ENCODE measurements at places on chromosomes 13 and 19.

DNA sequence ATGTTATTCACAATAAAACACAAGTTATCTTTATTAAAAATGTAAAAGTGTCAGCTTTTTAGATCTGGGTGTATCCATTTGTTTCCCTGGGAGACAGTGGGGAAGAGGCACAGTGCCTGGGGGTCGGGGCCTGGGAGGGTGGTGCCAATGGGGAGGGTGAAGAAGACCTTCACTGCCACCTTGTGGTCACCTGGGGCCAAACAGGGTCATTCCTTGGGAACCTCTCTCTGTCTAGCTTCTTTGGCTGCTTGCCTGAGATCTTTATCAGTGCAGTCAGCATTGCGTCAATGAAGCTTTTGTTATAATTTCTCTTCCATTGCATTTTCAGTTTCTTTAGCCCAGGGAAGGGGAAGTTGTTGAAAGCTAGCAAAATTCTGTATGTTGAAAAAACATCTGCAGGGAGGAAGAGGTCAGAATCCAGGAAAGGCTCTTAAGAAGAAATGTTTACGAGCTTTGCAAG, 39.1 kb downstream of the PCDH8 start:
- DNase-seq, result peak; percentile 15

GRCh38 chr13:40319699-40320579, 346.5 kb downstream of the FOXO1 start:
- no peak for DNase-seq

DNA sequence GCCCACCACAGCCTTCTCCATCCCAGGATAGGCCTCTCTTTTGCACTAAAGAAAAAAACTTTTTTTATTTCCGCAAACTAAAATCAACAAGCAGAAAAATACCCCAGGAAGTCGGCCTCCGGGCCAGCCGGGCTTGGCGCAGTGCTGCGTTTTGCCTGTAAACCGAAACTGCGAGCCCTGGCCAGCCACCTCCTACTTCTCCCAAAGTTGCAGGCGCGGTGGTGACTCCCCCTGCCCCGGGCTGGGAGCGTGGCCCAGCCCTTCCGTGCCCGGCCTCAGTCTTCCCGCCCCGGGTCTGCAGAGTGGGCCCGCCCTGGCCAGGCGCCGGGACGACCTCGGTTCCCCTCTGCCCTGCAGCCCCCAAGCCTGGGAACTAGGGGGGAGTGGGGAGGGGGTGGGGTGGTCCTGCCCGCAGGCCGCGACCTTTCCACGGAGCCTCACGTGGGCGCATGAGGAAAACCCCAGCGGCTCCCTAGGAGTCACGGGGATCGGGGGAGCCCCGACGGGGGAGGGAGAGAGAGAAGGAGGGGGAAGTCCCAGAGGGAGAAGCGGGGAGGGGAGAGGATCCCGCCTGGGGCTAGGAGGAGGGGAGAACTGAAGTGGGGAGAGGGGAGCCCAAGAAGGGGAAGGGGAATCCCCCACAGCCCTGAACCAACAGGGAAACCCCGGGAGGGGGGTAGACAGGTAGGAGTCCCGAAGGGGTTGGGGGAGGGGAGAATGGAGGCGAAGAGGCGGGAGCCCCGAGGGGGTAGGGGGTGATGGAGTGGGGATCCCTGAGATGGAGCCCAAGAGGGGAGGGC, 3.0 kb downstream of the GADD45B start:
- no peak for DNase-seq

GRCh38 chr13:31949486-31949885, 82.1 kb upstream of the FRY start:
- DNase-seq, result no peak

- peak; percentile 78 for DNase-seq
Observed at GRCh38 chr13:20359335-20359734, 127.2 kb upstream of the GJB6 start.

DNA sequence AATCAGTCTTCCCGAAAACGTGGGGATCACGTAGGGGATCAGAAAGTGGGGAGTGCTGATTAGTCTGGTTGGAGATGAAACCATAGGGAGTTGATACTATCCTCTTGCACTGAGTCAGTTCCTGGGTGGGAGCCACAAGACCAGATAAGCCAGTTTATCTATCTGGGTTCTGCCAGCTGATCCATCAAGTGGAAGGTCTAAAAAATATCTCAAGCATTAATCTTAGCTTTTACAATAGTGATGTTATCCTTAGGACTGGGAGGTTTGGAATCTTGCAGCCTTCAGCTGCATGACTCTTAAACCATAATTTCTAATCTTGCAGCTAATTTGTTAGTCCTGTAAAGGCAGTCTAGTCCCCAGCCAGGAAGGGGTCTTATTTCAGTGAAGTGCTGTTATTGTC, 2474.2 kb downstream of the PCDH9 start:
- no peak for DNase-seq

- DNase-seq, result no peak
Observed at GRCh38 chr13:44506719-44507118, 69.4 kb downstream of the TSC22D1 start.

- DNase-seq, result no peak
Observed at GRCh38 chr19:33669376-33669775, 47.6 kb downstream of the CHST8 start.

GRCh38 chr13:39942552-39943273, 287.3 kb downstream of the COG6 start:
- DNase-seq, result peak; percentile 65

DNA sequence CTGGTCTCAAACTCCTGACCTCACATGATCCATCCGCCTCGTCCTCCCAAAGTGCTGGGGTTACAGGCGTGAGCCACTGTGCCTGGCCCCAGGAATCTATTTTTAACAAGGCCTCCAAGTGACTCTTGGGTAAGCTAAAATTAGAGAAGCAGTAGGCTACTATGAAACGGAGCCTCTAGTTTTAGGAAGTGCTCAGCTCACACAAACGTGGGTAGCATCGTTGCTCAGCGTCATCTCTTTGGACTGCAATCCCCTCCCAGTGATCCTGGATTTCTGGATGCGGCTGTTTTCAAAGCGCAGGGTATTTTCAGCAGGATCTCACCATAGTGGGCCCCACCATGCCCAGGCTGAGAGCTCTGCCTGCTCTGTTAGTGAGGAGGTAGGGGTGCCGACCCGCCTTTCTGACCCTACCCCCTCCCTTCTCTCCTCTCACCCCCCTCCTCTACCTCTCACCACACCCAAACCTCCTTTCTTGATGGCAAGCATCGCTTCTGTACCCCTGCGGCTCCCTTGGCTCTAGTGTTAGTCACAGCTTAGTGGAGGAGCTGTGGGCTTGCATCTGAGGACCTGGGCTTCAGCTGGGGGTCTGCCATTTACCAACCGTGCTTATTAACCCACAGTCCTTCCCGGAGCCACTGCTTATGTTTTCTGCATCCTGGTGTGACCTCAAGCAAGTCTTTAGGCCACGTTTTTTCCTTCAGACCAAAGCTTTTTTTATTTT, 34.2 kb downstream of the GJA3 start:
- DNase-seq, result no peak

- peak; percentile 48 for DNase-seq
Observed at GRCh38 chr13:79522583-79522982, 41.6 kb downstream of the NDFIP2 start.

DNA sequence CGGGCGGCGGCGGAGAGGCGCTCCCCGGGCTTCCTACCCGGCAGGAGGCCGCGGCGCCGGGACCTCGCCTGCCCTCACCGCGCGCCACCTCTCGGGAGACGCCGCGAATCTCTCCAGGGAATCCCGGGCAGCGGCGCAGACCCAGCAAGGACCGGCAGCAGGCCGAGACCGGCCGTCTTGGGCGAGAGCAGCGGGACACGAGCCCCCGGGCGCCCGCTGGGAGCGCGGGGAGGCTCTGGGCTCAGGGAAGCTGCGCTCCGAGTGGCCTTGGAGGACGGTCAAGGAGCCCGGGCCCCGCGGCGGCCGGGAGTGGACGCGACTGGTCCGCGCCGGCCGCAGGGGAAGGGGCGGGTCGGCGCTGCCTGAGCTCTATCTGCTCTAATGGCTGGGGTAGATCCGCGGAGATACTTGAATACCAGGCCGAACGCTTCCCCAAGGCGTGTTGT, 14.7 kb downstream of the CDX2 start:
- DNase-seq, result no peak

GRCh38 chr13:45368571-45368970, 27.6 kb upstream of the TPT1 start:
- DNase-seq, result no peak

- no peak for DNase-seq
Observed at GRCh38 chr13:71513411-71514033, 353.5 kb downstream of the DACH1 start.

DNA sequence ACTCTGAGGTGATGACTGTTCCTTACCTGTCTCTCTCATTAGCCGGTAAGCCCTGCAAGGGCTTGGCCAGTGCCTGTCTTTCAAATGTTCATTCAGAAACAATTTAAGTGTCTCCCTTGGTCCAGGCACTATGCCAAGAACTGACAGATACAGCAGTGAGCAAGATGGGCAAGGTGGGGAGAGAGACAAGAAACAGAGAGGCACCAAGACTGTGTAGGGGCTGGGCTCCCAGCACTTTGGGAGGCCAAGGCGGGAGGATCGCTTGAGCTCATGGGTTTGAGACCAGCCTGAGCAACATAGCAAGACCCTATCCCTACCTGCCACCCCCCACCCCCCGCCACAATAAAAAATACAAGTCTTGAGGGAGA, 1.3 kb upstream of the CCNE1 start:
- no peak for DNase-seq

DNA sequence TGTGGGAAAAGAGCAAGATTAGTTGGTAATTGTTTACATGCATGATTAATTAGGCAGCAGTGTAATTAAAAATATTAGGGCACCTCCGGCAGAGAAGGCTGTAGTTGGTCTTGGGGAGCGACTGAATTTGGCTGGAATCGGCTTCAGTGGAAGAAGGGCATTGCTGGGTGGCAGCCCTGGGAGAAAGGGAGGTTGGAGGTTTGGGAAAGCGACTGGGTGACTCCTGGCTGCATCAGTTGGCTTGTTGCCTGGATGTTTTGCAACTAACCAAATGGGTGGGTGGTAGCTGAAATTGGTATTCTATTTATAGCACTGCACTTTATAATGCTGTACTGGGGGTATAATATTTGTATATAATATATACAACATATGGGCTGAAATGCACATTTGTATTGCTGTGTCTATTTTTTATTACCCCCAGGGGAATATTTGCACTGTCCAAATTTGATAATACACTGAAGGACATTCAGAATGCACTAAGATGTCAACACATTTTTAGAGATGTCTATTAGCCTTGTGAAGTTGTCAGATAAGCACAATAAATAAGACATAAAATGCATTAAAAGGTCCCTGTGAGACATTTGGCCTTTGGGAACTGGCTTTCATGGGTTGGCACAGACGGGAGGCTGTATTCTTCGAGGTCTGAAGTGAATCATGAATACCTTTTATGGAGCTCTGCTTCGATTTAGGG, 1.7 kb downstream of the B3GLCT start:
- no peak for DNase-seq

GRCh38 chr13:96821381-96821780, 172.9 kb downstream of the OXGR1 start:
- no peak for DNase-seq

DNA sequence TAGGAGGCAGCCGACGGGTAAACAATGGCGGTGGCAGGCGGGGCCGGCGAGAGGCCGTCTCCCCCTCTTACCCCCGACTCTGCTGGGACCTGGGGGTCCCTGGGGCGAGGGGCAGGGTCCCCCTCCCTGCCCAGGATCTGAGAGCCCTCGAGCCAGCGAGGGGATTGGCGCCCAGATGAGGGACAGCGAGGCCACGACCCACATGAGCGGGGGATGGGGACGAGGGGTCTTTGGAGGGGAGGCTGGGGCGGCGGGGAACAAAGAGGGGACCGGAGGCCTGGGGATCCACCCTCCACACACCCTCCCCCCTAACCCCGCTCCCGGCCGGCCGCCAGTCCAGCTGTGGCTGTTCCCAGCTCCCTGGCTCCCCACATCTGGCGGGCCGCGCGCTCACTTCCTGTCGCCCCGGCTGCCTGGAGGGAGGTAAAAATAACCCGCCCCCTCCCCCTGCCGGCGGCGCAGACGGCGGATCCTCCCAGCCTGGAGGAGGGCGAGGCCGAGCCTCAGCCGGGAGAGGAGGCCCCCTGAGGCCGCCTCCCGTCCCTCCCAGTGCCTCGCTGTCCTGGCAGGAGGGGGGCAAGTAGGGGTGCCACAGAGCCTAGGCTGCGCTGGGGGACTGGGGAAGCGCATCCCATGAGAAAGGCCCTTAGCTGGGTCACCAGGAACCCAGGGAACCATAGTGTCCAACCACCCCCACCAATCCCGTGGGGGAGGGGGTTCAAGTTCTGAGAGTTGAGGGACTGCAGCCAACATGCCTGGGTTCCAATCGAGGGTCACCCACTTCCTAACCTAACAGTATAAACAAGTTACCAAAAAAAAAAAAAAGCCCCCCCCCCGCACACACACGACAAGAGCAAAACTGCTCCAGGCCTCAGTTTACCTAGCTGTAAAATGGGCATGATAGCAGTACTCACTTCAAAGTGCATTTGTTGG, 29.3 kb upstream of the NANOS3 start:
- no peak for DNase-seq

GRCh38 chr13:43564952-43565351, 221.8 kb downstream of the ENOX1 start:
- DNase-seq, result no peak

DNA sequence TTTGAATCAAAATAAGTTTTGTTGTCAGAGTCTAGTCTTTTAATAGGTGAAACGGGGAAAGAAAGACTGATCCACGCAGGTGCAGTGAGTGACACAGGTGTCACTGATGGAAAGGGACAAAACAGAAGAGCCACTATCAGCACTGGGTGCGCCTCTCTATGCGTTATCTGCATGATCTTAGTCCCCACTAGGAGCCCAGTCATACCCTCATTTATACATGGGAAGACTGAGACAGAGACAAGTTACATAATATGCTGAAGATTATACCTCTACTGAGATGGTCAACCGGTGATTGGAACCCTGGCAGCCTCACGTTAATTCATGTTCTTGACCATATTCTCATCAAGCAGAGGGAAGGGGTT, 3.4 kb downstream of the LRCH1 start:
- DNase-seq, result no peak

- DNase-seq, result no peak
Observed at GRCh38 chr19:32869369-32869965, at the start of gene SLC7A9. SLC7A9 (minus strand) TSS chr19:32869767; CDS start chr19:32868534, 1,233 bp downstream.

DNA sequence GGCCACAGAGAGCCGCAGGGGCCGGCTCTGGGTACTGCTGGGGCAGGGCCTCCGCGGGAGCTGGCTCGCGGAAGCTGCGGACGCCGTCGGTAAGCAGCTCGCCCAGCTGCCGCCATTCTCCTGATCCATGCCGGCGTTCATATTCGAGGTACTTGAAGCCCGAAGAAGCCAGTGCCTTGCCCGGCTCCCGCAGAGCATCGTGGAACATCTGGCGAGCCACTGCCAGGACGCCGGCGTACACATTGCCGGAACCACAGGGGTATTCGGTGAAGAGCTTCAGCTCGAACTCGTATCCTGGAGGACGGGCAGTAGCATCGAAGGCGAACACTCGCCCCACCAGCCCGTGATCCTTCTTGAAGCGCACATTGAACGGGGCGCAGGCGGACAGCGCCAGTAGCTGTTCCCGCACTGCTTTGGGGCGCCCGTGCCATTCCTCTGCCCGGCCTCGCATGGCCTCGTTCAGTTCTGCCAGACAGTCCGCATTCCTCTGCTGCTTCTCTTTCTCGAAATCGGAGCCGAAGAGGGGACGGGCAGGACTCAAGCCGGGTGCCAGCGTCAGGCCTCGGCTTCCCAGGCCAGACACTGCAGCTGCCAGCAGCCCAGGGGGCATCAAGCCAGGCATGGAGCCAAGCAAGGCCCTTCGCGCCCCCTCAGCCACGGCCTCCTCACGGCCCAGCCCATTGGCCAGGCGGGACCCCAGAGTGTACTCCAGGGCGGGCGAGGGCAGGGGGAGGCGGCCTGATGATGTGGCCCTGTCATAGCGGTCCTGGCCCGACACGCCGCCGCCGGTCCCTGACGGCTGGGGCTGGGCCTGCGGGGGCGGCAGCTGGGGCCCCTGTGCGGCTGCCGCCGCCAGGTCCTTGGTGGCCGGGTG, 1.0 kb downstream of the IRF2BP1 start:
- DNase-seq, result no peak

GRCh38 chr13:109333893-109334651, 452.3 kb downstream of the IRS2 start:
- no peak for DNase-seq
